MCF 10A (cell line): ENCODE measurements at places on chromosomes 7 and 10.
A peak's percentile ranks its signal among the peaks of the same experiment; 100 is the strongest.

- DNase-seq = no peak
Measured at GRCh38 chr7:26487780-26488515, 196.3 kb downstream of the SNX10 start.

DNA sequence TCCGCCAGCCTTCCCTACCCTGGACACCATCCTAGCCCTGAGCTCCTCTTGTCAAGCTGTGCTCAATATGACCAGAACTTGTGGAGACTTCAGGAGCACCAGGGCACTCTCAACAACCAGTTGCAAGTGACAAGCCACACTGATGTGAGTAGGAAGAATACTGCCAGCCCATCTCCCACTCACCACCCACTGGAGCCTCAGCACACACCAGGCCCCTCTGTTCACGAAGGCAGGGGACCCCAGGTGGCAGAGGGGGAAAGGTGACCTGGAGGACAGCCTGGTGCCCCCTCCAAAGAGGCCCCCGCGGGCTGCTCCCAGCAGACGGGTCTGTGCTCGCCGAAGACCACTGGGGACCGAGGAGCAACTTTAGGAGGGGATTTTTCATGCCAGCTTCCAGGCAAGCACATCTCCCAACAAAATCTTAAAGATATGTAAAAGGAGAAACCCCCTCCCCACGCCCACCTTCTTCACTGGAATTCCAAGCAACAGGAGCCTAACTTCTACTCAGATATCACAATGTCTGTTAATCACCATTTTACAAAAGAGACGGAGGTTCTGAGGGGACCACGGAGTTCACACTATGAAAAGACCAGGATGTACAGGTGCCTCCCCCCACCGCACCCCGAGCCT lies 1.0 kb downstream of the MMD2 start:
- no peak for DNase-seq

- DNase-seq = peak; percentile 69
Measured at GRCh38 chr7:88306590-88307048, at the start of gene STEAP4. Gene STEAP4 (minus strand): TSS chr7:88306894. CDS start chr7:88284269, 22,625 bp downstream.

DNA sequence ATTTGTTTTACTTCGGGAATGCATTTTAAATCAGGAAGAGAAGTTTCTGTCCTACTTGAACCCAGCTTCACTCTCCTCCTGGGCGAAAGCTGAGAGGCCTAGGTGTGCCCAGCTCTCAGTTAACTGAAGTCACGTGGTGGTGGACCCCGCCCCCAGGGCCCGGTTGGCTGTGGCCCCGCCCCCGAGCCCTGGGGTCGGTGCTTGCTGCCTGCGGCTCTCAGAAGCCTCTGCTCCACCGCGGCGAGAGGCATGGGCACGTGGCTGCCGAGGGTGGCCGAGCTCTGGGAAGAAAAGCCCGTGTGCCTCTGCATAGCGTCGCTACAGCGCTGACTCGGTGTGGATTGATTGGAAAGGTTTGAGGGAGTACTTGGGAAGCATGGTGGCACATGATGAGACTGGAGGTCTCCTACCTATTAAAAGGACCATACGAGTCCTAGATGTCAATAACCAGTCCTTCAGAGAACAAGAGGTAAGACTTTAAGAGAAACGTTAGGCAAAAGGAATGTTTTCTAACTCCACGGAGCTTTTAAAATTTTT lies 34.1 kb downstream of the NET1 start:
- peak; percentile 79 for DNase-seq
